Stimulated activated CD8-positive, alpha-beta memory T cell treated with anti-CD3 and anti-CD28 coated beads, Interleukin-2, amount 100 ng/mL, for 1 hour (primary cell): ENCODE measurements at places on chromosomes 6 and 20.

GRCh38 chr20:59746155-59746554 lies 141.8 kb downstream of the PHACTR3 start:
- DNase-seq, result no peak

GRCh38 chr20:10573273-10573950 lies 100.4 kb downstream of the JAG1 start:
- DNase-seq, result no peak

DNA sequence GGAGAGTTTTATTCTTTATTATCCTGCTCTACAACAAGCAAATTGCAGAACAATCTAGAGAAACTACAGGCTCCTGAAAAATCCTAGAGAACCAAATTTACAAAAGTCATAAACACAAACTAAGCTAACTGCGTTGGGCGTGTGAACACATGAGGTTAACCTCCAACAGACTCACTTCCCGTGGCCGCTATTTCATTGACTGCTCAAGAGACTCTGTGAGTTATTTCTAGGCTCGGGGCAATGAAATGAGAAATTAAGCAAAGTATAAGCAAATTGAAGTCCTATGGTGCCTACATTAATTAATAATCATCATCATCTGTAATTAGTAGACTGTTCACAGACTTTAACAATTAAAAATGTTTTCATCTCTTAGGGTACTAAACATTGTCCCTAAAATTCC lies 100.0 kb downstream of the MBOAT1 start:
- no peak for DNase-seq

- no peak for DNase-seq
Measured at GRCh38 chr6:131017962-131018361, 45.1 kb downstream of the EPB41L2 start.

GRCh38 chr6:28589957-28590349 lies 64.3 kb downstream of the GPX5 start:
- no peak for DNase-seq

DNA sequence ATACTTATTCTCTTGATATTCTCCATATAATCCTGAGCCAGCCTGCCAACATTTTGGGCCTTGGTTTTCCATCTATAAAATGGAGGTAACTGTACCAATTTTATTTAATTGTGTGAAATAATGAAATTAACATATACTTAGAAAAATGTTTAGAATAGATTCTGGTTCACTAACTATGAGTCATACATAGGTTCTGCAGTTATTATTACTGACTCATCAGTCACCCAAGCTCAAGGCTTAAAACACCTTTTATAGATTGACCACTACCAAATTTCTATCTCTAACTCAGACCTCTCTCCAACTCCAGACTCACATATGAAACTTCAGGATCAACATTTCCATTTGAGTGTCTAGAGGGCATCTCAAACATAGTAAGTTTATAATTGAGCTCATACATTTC lies 1277.2 kb upstream of the GJE1 start:
- no peak for DNase-seq

- DNase-seq, result no peak
Measured at GRCh38 chr20:23570178-23570760, 2.0 kb upstream of the CST9L start.

DNA sequence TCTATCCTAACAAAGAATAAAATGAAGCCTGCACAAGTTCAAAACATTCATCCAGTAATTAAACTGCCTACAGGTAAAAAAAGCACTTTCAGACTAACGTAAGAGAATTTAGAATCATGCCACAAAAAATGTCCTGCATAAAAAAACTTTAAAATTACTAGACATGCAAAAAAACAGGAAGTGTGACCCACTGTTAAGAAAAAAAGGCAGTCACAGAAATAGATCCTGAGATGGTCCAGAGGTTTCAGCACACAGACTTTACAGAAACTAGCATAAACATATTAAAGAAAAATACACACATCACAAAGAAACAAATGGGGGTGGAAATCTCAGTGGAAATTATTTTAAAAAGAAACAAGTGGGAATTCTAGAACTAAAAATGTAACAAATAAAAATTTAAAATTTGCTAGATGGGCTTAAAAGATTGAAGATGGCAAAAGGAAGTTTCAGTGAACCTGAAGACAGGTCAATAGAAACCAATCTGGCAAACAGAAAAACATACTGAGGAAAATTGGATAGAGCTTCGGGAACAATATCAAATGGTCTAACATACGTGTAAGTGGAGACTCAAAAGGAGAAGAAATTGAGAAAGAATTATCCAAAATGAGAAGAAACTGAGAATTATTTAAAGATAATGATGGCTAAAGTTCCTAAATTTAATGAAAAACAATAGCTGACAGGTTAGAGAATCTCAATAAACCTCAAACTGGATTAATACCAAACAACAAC lies 3.4 kb upstream of the ZNF133 start:
- DNase-seq, result no peak
